ENCODE measurements at places on chromosomes 13 and 19.

- DNase-seq, result peak; percentile 74
These were observed 832 bp upstream of the ZNF491 start for GRCh38 chr19:11797491-11797890.

- DNase-seq, result no peak
These were observed 27.1 kb downstream of the MEGF8 start for GRCh38 chr19:42352301-42353259.

- DNase-seq, result no peak
These were observed 391 bp downstream of the KLF1 start for GRCh38 chr19:12886651-12886968.

DNA sequence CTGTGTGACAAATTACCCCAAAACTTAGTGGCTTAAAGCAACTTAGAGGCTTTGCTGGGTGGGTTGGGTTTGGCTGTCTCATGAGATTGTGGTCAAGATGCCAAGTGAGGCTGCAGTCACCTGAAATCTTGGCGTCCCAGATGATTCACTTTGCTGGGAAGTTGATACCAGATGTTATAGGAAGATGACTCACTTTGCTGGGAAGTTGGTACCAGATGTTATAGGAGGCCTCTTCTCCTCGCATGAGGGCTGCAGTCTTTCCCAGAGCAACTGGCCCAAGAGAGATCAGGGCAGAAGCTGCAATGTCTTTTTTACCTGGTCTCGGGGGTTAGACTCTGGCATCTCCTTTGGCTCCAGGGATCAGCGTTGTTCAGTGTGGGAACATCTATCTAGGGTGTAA, 16.8 kb downstream of the TEX29 start:
- DNase-seq, result peak; percentile 3

- DNase-seq, result no peak
These were observed 16.7 kb upstream of the POSTN start for GRCh38 chr13:37615276-37615675.

- DNase-seq, result no peak
These were observed 43.0 kb upstream of the UBL3 start for GRCh38 chr13:29893438-29893837.

DNA sequence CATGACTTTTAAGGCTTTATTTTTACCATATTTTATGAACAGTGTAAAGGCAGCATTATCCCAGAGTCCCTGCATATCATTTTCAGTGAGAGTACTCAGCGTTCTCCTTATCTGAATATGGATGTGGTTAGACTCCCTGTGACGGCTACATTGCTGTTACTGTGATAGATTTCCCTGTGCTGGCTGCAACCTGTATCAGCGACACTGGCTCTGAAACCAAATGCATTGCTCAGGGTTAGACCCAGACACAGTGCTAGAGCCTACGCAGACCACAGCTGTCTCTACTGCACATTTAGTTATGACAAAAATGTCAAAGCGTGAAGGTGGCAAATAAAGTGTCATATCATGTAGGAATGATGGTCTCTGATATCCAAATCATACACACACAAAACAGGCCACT, 138.0 kb downstream of the ENOX1 start:
- no peak for DNase-seq

- no peak for DNase-seq
These were observed 2.8 kb downstream of the ACP5 start for GRCh38 chr19:11574689-11575088.

- DNase-seq, result no peak
These were observed 181.3 kb downstream of the KDM4B start for GRCh38 chr19:5149932-5150901.

Measured in skin of body (tissue), 3 donors.